Globus pallidus (tissue), 1 donor: ENCODE measurements at places on chromosomes 4 and X.

DNA sequence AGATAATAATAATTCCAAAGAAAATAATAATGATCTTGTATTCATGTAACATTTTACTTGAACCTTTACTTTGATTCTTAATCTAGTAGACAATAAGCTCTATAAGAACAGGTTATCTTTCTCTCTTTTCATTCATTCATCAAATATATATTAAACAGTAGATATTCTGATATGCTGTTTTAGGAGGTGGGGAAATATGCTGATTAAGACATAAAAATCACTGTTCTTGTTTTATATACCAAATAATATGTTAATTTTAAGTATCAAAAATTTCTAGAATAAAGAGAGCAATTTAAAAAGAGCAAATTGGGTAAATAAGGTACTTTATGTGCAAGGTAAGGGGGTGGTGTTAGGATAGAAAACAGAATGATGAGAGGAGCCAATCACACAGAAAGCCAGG lies 401.9 kb downstream of the PDHA2 start:
- DNase-seq, result no peak

DNA sequence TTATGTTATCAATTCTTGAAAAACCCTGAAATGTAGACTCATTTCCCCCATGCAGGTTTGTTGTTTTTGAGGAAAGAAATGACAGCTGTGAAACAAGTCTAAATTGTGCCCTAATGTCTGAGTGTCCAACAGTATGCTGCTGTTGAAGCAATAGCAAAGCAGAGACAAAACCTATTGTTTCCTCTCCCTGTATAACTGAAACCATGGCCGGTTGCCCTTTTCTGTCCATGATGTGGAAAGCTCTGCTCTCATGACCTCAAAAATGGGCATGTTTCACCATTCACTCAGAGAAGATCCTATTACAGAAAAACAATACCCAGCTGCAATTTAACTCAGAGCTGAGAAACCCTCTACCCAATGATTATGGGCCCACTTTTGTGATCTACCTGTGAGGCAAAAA lies 312.6 kb upstream of the FTHL17 start:
- peak; percentile 56 for DNase-seq

GRCh38 chr4:109990261-109991257 lies 77.9 kb downstream of the EGF start:
- peak; percentile 36 for DNase-seq

DNA sequence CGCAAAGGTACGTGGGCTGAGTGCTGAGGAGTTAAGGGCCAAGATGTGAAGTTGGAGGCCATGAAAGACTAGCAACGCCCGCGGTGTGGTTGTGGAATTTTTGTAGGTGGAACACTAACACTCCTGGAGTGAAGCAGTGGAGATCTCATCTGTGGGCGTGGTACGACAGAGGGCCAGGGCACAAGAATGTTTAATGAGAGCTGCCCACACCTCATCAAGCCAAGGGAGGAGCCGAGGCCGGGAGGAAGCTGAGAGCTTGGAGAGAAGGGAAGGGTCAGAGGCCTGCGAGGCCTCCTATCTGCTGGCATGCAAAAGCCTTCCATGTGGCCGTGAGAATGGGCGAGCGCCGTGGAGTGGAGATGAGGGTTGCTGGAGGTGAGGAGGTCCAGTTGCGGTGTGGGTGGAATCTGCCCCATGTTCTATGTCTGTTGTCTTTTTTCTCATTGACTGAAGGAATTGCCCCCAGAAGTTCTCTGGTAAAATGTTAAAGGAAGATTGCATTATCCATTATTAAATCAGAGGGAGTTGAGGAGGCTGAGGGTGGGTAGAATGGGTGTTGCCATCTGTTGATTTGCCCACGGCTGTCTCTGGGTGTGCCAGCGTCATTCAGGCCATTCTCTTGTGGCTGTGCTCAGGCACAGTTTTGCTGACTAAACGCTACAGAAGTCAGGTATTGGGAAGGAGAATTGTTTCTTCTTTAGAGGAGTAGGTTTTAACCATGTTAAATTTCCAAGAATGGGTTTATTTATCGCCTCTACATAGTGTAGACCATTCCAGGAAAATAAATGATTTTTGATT lies 19.8 kb downstream of the SNX25 start:
- no peak for DNase-seq

DNA sequence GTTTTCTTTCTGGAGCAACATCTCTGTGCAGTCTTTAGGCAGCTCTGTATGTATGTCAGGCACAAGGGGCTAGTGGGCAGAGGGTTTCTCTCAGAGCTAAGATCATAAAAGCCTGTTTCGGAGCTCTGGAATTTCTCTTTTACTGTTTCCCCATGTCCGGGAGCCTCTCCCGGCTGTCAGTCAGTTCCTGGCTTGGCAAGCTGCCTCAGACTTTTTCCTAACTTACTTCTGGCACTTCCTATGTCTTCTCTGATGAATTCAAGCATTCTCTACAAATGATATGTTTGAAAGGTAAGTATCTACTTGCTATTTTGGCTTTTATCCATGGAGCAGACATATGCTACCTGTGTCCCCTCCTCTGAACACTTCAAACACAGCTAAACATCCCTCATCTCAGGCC lies 129.3 kb upstream of the PGRMC2 start:
- DNase-seq, result no peak

- DNase-seq, result no peak
Observed at GRCh38 chrX:636981-637659, 6.5 kb downstream of the SHOX start.

DNA sequence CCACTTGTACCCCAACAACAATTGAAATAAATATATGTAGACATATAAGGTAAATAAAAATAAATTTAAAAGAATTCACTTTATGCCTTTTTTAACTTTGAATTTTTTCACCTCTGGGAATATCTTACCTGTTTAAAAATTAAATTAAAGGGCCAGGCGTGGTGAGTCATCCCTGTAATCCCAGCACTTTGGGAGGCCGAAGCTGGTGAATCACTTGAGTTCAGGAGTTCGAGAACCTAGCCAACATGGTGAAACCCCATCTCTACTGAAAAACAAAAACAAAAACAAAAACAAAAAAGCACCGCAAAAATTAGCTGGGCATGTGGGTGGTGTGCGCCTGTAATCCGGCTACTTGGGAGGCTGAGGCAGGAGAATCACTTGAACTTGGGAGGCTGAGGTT lies 164.8 kb downstream of the AASDH start:
- DNase-seq, result no peak

- no peak for DNase-seq
Observed at GRCh38 chr4:168882650-168883233, 127.3 kb downstream of the CBR4 start.

DNA sequence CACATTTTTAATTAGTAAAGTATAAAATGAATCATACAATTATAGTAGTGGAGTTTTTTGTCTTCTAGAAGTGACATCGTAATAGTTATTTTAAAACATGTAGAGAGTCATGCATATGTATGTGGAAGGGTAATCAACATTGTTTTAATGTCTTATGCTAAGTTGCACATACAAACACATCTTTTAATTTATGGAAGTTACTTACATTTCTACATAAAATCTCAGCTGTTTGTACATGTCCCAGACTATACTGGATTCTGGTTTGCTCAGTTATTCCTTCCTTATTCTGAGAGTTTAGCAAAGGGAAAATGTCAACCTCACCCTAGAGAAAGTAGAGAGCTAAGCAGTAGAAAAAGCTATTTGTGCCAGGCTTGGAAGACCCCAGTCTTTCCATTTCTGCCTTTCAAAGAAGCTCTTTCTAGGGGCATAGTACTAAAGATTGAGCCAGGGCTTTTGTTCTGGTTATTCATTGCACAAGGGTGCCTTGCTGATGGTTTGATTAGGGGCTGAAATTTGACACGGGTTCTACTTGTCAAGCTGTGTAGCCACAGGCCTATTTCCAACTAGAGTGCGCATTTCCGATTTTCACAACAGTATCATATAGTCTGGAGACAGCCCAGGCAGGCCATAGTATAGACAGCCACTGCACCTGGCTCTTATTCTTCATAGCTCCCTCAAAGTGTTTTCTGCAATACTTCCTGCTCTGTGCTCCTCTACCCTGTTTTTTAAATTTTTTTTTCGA lies 106.3 kb downstream of the RPA4 start:
- no peak for DNase-seq

- DNase-seq, result no peak
Observed at GRCh38 chrX:9681011-9681410, 84.6 kb downstream of the GPR143 start.

DNA sequence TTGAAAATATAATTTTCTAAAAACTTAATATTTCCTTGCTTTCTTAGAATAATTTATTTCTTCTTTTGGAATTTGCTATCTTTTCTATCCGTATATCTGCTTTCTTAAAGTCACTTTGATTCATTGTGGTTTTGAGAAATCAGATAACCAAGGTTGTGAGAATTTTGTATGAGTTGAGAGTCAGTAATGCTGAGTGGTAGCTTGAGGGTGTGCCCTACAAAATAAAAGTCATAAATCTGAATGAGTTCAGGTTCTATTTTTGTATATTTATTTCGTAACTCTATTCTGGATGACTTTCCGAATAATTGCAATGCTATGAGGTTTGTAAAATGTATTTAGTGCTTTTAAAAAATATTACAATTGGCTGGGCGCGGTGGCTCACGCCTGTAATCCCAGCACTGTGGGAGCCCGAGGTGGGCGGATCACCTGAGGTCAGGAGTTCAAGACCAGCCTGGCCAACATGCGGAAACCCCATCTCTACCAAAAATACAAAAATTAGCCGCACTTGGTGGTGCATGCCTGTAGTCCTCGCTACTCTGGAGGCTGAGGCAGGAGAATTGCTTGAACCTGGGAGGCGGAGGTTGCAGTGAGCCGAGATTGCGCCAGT lies 8.9 kb downstream of the COPS4 start:
- DNase-seq, result no peak

DNA sequence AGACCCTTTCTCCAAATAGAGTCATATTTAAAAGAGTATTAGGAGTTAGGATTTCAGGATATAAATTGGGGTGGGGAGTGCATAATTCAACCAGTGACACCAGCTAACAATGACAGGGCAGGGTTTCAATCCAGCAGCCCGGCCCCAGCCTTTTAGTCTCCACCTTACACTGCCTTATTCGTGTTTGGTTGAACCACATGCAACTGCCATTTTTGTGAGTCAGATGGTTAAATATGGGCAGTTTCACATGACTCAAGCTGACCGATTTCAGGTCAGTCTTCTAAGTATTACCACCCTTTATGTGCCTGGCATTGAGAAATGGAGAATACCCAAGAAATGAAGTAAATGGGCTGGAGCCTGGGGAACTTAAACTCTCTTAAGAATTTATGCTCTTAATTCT lies 102.8 kb downstream of the STOX2 start:
- DNase-seq, result no peak

DNA sequence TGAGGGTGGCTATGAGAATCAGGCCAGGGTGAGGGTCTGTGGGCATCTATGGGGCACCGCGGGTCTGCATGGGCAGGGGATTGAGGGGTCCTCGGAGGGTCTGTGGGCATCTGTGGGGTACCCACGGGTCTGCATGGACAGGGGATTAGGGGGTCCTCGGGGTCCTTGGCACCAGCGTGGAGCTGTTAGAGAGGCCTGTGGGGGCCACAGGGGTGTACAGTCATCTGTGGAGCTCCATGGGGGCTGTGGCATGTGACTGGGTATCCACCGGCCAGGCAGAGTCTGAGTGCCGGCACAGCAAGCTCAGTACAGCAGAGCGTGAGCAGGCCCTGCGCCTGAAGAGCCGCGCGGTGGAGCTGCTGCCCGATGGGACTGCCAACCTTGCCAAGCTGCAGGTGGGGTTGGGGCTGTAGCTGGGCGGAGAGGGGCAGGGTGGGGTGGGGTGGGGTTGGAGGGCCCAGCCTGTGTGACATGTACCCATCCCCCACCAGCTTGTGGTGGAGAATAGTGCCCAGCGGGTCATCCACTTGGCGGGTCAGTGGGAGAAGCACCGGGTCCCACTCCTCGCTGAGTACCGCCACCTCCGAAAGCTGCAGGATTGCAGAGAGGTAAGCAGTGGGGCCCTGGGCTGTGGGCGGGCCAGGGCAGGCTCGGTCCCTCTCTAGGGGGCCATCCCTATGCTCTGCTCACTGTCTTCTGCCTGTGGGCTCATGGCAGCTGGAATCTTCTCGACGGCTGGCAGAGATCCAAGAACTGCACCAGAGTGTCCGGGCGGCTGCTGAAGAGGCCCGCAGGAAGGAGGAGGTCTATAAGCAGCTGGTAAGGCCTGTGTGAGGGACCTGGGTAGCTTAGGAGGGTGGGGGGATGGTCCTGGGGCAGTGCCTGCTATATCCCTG lies 12.9 kb downstream of the CCDC22 start:
- no peak for DNase-seq

DNA sequence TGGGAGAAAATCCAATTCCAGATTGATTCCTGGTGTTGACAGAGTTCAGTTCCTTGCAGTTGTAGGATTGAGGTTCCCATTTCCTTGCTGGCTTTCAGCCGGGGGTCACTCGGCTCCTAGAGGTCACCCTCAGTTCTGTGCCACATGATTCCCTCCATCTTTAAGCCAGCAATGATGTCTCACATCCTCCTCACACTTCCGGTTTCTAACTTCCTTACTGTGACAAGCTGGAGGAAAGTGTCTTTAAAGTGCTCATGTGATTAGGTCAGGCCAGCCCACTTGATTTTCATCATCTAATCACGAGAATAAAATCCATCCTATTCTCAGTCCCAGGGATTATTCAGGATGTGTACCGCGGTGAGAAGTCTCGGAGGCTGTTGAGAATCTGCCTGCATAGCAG lies 19.4 kb upstream of the SMIM31 start:
- no peak for DNase-seq

- DNase-seq, result peak; percentile 91
Observed at GRCh38 chr4:158253350-158253980, 43.2 kb downstream of the TMEM144 start.

- no peak for DNase-seq
Observed at GRCh38 chr4:186765138-186765537, 41.5 kb upstream of the FAT1 start.

GRCh38 chr4:183286590-183287308 lies 33.3 kb downstream of the CLDN22 start:
- no peak for DNase-seq

GRCh38 chrX:28135378-28136047 lies 154.3 kb upstream of the DCAF8L1 start:
- no peak for DNase-seq

DNA sequence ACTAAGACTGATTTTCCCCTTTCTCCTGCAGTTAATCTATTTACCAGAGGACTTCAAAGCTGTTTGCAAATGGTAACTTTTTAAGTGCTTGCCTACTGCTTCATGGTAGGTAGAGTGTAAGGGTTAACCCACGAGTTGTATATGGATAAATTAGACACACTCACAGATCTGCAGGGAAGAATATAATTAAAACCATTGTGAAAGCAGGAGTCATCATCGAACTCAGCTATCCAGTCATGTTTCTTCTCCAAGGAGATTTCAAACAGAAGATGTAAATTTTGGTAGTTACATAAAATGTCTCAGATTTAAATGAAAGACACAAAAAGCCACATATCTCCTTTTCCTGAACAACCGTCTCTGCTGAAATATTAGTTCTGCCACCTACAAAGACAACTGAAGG lies 549 bp upstream of the XG start:
- DNase-seq, result no peak

- no peak for DNase-seq
Observed at GRCh38 chrX:31199840-31200114, 127.9 kb upstream of the FTHL17 start.

- DNase-seq, result no peak
Observed at GRCh38 chr4:43341741-43342140, 449.2 kb downstream of the GRXCR1 start.

GRCh38 chr4:87848622-87849351 lies 16.0 kb downstream of the MEPE start:
- DNase-seq, result peak; percentile 89
